Gastrocnemius medialis (tissue), 4 donors: ENCODE measurements at places on chromosomes 1 and 21. TPM values are rescaled to one million over a fixed set of nuclear protein-coding genes. Genes with fewer than 3 reads are reported as not detected.

GRCh38 chr1:91683598-91683951, 182.9 kb downstream of the CDC7 start:
- H3K27me3 ChIP-seq, result no peaks in the 10 kb centered on the region
- H3K4me3 ChIP-seq, result no peak overlapping the region
- H3K36me3 ChIP-seq, result peaks cover 10% of the 10 kb centered on the region
- no peak overlapping the region for H3K27ac ChIP-seq
- no peak for DNase-seq
- peaks cover 25% of the 10 kb centered on the region for H3K4me1 ChIP-seq

GRCh38 chr1:236009857-236010256, 55.0 kb downstream of the NID1 start:
- no peak for DNase-seq
- no peaks in the 10 kb centered on the region for H3K27me3 ChIP-seq
- peaks cover 6% of the 10 kb centered on the region for H3K4me1 ChIP-seq
- no peak overlapping the region for H3K4me3 ChIP-seq

CLEC20A gene
- not detected for total RNA-seq

- H3K4me1 ChIP-seq, result no peaks in the 10 kb centered on the region
- H3K27me3 ChIP-seq, result peaks cover 24% of the 10 kb centered on the region
- H3K36me3 ChIP-seq, result no peaks in the 10 kb centered on the region
- peak overlapping the region; percentile 66 for H3K4me3 ChIP-seq
- H3K27ac ChIP-seq, result no peak overlapping the region
Measured at GRCh38 chr1:111204201-111204982, 3.9 kb upstream of the DENND2D start.

SLC26A9 gene
- total RNA-seq, result 0.29 TPM

GRCh38 chr1:164891615-164892014, 332.6 kb downstream of the PBX1 start:
- H3K4me3 ChIP-seq, result no peak overlapping the region
- H3K27me3 ChIP-seq, result no peaks in the 10 kb centered on the region
- H3K4me1 ChIP-seq, result no peaks in the 10 kb centered on the region

SLC25A34 gene
- 17.2 TPM for total RNA-seq

TRIM45 gene
- total RNA-seq, result 3.7 TPM

TAS1R1 gene
- total RNA-seq, result not detected

DNA sequence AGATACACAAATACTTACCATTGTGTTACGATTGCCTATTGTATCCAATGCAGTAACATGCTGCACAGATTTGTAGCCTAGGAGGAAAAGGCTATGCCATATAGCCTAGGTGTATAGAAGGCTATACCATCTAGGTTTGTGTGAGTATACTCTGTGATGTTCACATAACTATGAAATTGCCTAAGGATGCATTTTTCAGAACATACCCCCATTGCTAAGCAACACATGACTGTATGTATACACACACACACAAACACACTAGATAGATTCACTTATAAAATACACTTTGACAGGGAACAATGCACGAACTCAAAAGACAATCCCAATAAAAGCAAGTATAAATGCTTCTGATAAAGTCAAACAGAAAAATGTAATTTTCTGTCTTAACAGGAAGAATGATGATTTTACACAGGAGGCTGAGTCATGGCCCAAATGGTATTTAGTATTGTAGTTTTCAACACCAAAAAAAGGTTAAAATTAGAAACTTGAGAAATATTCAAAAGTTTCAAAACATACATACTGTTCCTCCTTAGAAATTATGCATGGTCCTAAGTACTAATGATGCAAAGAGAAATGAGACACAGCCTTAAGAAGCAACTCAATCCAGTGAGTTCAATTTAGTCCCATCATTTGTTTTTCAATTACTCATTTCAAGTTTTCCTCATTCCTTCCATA, 12.2 kb downstream of the FH start:
- no peak overlapping the region for H3K27ac ChIP-seq
- peaks cover 60% of the 10 kb centered on the region for H3K36me3 ChIP-seq
- no peaks in the 10 kb centered on the region for H3K27me3 ChIP-seq
- no peaks in the 10 kb centered on the region for H3K4me1 ChIP-seq
- no peak overlapping the region for H3K4me3 ChIP-seq

UBASH3A gene
- total RNA-seq, result not detected

GRCh38 chr1:182301467-182302198, 90.0 kb downstream of the GLUL start:
- no peaks in the 10 kb centered on the region for H3K36me3 ChIP-seq
- H3K4me3 ChIP-seq, result no peak overlapping the region
- no peak for DNase-seq
- H3K4me1 ChIP-seq, result peaks cover 27% of the 10 kb centered on the region
- H3K27ac ChIP-seq, result peak overlapping the region; percentile 27

GRCh38 chr1:183920651-183921050, 115.7 kb downstream of the RGL1 start:
- no peaks in the 10 kb centered on the region for H3K36me3 ChIP-seq
- H3K27me3 ChIP-seq, result no peaks in the 10 kb centered on the region
- H3K4me3 ChIP-seq, result no peak overlapping the region

DNA sequence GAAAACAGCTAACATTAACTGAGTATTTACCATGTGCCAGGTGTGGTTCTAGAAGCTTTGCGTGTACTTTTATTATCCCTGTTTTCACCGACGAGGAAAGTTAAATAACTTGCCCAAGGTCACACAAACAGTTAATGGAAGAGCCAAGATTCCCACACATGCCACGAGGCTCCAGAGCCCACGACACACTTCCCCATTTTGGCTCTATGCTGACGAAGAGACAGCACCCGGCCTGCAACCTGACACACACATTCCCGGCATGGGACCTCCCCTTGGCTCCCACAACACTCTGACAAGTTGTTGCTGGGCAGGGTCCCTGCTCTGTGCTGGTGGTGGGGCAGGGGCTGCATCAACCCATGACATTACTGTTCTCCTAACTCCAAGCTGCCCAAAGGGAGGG, 52.8 kb downstream of the RAP1GAP start:
- no peaks in the 10 kb centered on the region for H3K4me1 ChIP-seq
- no peak for DNase-seq
- H3K27me3 ChIP-seq, result peaks cover 9% of the 10 kb centered on the region
- H3K4me3 ChIP-seq, result no peak overlapping the region
- H3K36me3 ChIP-seq, result no peaks in the 10 kb centered on the region

C1orf116 gene
- total RNA-seq, result 0.55 TPM

DNA sequence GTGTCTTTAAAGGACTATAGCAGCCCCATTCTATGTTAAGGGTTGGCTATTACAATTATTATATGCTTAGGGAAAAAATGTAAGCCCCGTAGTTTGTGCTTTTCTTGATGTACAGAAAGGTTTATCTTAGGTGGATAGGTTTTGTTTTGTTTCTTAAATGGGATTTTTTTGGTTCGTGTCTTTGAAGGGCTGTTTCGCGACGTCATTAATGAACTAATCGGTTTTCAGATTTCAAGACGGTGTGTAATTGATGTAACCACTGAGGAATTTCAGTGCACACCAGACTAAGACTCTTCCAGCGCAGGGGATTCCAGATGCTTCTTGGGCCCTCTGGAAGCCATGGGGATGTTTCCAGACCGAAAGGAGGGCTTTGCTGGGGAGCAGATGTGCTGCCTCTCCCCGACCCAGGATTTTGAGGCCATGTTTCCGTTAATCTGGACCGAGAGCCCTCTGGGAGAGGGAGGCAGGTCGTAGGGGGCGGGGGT, 4.8 kb upstream of the SIM2 start:
- H3K27ac ChIP-seq, result no peak overlapping the region
- no peak overlapping the region for H3K4me3 ChIP-seq
- no peak for DNase-seq
- peaks cover 81% of the 10 kb centered on the region for H3K27me3 ChIP-seq
- H3K4me1 ChIP-seq, result peaks cover under 1% of the 10 kb centered on the region

C1QTNF12 gene
- total RNA-seq, result not detected
